ENCODE measurements at places on chromosomes 3 and 15.

DNA sequence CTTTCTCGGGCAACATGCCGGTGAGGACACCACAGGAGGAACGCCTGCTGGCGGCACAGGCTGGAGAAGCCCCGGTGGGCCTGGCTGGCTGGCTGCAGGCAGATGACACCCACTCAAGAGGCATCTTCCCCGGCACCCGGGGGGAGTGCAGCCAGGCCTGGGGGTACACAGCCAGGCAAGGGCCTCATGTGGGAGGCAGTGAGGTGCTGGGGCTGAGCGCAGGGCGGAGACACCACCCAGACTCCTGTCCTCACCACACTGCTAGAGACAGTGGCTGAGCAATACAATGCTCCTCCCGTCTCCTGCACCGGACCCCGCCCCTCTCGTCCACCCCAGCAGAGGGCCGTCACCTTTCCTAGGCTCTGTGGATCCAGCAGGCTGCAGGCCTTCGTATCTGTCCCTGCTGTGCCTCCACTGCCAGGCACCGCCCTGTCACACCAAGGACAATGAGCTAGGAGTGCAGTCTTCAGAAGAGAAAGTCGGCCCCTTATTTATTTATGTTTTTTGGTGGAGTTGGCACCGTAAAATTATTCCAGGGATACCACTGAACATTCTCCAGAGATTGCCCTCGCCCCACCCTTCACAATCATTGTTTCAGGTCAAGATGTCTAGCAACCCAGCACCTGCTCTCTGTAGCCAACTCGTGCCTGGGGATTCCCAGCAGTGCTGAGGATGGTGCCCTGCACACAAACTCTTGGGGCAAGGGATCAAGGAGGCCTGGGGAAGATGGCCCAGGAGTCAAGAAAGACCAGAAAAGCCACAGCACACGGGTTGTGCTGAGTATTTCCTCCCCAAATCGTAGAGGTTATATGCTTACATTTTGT is 129.1 kb downstream of the ATP10A start:
- DNase-seq = no peak

DNA sequence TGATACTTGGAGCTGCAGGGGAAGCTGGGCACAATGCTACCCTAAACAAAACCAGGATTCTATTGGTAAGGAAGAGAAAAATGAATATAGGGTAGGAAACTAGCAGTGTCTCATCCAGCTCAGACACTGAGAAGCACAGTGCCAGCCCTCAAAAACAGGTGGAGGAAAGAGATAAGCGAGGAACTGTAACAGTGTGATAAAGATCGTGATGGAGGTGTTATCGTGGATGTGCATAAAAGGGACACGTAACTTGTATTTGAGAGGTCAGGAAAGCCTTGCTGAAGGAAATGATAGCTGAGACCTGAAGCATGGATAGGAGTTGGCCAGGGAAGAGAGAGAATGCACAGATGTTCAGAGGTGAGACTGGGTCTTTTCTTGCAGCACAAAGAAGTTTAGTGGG is 27.4 kb downstream of the MIX23 start:
- DNase-seq = no peak

GRCh38 chr3:55282994-55283393 is 204.1 kb downstream of the WNT5A start:
- DNase-seq = no peak

DNA sequence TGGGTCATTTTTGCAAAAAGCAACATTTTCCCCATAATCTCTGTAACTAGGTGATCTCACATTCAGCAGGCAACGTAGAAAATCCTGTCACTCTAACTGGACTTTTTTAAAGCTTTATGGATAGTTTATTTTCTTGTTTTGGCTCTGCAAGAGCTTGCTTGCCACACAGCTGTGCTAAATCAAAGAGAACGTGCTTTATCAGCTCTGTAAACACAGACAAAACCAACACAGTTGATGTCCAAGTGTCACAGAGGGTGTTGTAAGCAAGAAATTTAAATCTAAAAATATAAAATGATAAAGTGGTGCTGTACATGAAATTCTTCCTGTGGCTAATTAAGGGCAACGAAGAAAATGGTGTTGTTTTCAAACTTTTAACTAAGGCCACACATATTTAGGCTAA is 97.5 kb upstream of the STAC start:
- DNase-seq = no peak

GRCh38 chr3:53519065-53519709 is 24.8 kb downstream of the CACNA1D start:
- DNase-seq = no peak
